ENCODE measurements at places on chromosomes 1 and 21. TPM values are rescaled to one million over a fixed set of nuclear protein-coding genes. Genes with fewer than 3 reads are reported as not detected.

DNA sequence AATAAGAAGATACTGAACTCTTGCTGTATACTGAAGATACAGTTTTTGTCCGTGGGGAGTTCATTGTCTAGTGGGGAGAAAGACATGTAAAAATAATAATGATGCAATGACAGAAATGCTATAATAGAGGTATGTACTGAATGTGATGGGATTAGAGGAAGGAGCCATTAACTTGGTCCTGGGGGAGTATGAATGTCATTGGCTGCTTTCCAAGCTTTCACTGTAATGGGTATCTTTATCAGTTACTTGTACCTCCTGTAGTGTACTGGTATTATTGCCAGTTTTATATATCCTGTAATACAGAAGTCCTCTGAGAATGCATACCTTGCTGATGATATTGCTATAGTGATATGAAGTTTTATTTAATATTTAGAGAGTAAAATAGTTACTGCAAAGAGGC is 7.4 kb downstream of the BTBD8 start:
- no peaks in the 10 kb centered on the region for H3K27me3 ChIP-seq
- peaks cover 5% of the 10 kb centered on the region for H3K36me3 ChIP-seq
- no peak for DNase-seq
- no peak overlapping the region for H3K27ac ChIP-seq
- no peaks in the 10 kb centered on the region for H3K4me1 ChIP-seq

GRCh38 chr1:209900734-209901133 is 37.3 kb upstream of the SYT14 start:
- no peaks in the 10 kb centered on the region for H3K4me1 ChIP-seq
- no peaks in the 10 kb centered on the region for H3K36me3 ChIP-seq
- no peak overlapping the region for H3K27ac ChIP-seq
- no peaks in the 10 kb centered on the region for H3K27me3 ChIP-seq

Gene DISC1
- total RNA-seq: 6.5 TPM

- H3K4me3 ChIP-seq: no peak overlapping the region
- DNase-seq: no peak
- H3K4me1 ChIP-seq: no peaks in the 10 kb centered on the region
- no peak overlapping the region for H3K27ac ChIP-seq
Observed at GRCh38 chr1:82019508-82019907, 218.8 kb downstream of the ADGRL2 start.

Gene PTAFR
- 0.76 TPM for total RNA-seq

Gene PTGFRN
- total RNA-seq: 21.8 TPM

GRCh38 chr1:11500881-11501280 is 21.9 kb downstream of the DISP3 start:
- H3K4me1 ChIP-seq: peaks cover 36% of the 10 kb centered on the region
- no peak overlapping the region for H3K27ac ChIP-seq
- H3K27me3 ChIP-seq: no peaks in the 10 kb centered on the region

- H3K36me3 ChIP-seq: no peaks in the 10 kb centered on the region
- peak overlapping the region; percentile 18 for H3K4me3 ChIP-seq
- 0 out of 2 replicates have a peak overlapping the region, but pooled peaks have one; percentile 8 for H3K27ac ChIP-seq
- peak; percentile 73 for DNase-seq
Observed at GRCh38 chr21:31554511-31555022, 104.9 kb upstream of the SOD1 start.

DNA sequence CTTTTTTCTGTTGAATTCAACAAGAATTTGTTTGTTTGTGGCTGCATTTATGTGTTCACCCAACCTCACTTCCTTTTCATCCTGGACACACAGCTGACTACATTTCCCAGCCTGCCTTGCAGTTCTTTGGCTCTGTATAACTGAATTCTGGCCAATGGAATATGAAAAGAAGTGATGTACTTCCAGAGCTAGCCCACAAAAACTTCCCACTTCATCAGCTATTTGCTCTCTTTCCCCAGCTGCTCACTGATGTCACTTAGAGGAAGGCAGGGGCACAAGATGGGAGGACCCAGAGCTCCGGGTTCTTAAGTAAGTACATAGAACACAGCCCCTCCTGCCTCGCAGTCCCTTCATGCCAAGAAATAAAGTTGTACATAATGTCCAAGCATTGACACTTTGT is 235.0 kb upstream of the FGGY start:
- no peak overlapping the region for H3K27ac ChIP-seq
- H3K4me1 ChIP-seq: peaks cover 64% of the 10 kb centered on the region
- no peaks in the 10 kb centered on the region for H3K27me3 ChIP-seq
- no peak for DNase-seq

DNA sequence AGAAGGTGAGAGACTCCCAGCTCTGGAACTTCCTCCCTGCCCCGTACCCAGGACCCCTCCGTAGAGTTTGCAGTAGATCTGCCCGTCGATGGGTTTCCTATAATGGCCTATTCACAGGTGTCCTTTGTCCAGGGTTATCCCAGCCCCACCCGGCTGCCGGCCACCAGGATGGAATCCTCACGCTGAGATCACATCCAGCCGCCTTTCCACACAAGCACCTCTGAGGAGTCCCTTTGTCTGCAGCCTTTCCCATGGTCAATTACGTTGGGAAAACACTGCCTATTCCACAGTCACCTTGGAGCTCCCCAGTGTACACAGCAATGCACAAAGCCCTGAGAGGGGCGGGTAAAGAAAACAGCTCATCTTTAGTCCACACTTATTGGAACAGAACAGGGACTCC is 190.0 kb upstream of the EDN2 start:
- DNase-seq: no peak
- no peaks in the 10 kb centered on the region for H3K4me1 ChIP-seq
- no peaks in the 10 kb centered on the region for H3K36me3 ChIP-seq
- no peak overlapping the region for H3K4me3 ChIP-seq

Gene RGS1
- total RNA-seq: not detected

- H3K27me3 ChIP-seq: no peaks in the 10 kb centered on the region
- no peak for DNase-seq
- no peak overlapping the region for H3K4me3 ChIP-seq
- no peak overlapping the region for H3K27ac ChIP-seq
Observed at GRCh38 chr21:46205766-46206162, 21.5 kb upstream of the SPATC1L start.

DNA sequence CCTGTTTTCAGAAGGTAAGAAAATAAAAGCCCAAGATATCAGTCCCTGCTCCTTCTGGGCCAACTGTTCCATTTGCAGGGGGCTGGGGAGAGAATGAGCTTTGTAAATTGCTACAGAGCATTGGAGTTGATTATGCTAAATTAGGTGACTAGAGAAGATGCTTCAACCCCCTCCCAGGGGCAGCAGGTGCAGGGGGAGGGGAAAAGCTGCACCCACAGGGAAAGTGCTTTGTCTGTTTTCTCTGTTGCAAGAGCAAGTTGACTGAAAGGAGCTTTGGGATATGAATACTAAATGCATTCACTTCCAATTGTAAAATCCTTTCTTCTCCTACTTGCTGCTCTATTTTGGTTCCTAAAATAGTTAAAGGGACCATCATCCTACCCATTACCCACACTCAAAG is 16.5 kb upstream of the PIGM start:
- H3K36me3 ChIP-seq: no peaks in the 10 kb centered on the region
- H3K27me3 ChIP-seq: peaks cover 8% of the 10 kb centered on the region
- DNase-seq: peak; percentile 22

DNA sequence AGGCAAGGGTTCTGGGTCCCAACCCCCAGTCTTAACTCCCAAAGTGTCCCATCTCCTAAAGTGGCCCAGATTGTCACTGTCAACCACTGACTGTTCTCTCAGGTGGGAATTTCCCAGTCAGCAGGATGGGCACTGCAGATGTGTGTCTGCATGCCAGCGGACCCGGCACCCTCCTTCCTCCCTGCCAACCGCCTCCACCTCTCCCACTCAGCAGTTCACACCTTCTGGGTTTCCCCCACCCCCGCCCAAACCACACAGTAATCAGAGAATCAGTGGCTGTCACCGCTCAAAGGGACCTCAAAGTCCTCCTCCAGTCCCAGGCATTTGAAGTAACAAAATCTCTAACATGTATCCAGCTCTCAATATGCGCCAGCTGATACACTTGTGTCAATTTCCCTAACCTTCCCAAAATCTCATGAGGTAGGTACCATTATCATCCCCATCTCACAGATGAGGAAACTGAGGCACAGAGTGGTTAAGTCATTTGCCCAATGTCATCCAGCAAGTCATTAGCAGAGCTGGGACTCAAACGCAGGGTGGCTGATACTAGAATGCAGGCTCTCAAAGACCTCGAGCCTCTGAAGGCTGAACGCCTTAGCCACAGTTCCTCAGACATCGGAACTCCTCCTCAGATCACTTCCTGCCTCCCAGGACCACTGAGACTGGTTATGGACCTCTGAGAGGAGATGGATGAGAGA is 4.8 kb downstream of the RUNX3 start:
- DNase-seq: no peak
- H3K4me3 ChIP-seq: no peak overlapping the region
- no peak overlapping the region for H3K27ac ChIP-seq
- H3K36me3 ChIP-seq: no peaks in the 10 kb centered on the region
- H3K4me1 ChIP-seq: peaks cover 37% of the 10 kb centered on the region

DNA sequence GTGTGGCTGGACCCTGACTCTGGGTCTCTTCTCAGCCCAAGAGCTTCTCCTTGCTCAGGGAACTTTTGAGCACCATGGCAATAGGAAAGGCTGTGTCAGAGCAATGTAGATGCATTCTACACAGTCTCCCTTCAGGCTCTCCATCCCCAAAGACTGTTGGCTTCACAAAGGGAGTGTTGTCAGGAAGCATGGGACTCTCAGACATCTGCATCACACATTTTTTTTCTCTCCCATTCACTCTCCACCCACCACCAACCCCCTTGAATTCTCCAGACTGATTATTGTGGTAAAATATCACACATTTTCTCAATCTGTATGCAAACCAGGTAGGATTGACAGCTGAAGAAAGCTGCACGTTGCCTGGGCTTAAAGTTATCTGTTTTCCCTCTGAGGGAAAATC is 105.4 kb upstream of the WARS2 start:
- DNase-seq: no peak
- no peaks in the 10 kb centered on the region for H3K36me3 ChIP-seq
- no peaks in the 10 kb centered on the region for H3K27me3 ChIP-seq
- H3K4me1 ChIP-seq: no peaks in the 10 kb centered on the region

GRCh38 chr1:22051607-22052114 is 848 bp upstream of the CDC42 start:
- no peaks in the 10 kb centered on the region for H3K36me3 ChIP-seq
- no peak overlapping the region for H3K4me3 ChIP-seq
- no peak overlapping the region for H3K27ac ChIP-seq
- H3K4me1 ChIP-seq: peaks cover 20% of the 10 kb centered on the region
- H3K27me3 ChIP-seq: no peaks in the 10 kb centered on the region

DNA sequence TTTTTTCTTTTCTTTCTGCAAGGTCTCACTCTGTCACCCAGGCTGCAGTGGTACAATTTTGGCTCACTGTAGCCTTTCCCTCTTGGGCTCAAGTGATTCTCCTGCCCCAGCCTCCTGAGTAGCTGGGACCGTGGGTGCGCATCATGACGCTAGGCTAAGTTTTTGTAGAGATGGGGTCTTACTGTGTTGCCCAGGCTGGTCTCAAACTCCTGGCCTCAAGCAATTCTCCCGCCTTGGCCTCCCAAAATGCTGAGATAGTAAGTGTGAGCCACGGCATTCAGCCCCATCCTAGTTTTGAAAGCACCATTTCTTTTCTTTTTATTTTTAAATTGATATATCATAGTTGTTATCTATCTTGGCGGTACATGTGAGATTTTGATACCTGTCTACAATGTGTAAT is 140.6 kb downstream of the GALNT2 start:
- H3K27me3 ChIP-seq: no peaks in the 10 kb centered on the region
- no peak overlapping the region for H3K4me3 ChIP-seq
- no peaks in the 10 kb centered on the region for H3K4me1 ChIP-seq
- H3K36me3 ChIP-seq: no peaks in the 10 kb centered on the region
- no peak for DNase-seq

Gene THEM5
- total RNA-seq: not detected
